ENCODE measurements at places on chromosomes 3 and 15.

DNA sequence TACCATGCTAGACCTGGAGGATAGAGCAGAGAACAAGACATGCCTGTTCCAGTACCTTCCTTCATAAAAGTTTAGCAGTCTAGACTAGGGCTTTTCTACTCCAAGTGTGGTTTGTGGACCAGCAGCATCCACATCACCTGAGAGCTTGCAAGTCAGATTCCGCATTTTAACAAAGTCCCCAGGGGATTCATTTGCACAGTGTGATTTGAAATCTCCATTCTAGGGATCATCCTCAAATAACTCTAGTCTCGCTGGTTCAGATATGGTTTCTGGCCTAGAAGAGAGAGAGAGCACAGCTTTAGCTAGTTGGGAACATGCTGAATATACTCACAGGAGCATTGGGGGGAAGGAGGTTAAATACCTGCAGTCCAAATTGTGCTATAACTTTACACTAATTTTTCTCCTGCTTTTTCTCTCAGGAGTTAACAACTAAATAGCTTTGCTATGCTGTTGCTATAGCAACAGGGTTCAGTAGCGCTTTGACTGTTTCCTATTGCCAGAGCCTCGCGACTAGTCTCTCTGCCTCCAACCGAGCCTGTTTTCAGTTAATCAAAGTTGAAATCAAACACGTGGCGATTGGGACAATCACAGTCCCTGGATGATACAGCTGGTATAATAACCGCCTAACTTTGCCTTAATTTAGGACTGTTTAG, 64.0 kb upstream of the RASGRF1 start:
- no peak for DNase-seq

DNA sequence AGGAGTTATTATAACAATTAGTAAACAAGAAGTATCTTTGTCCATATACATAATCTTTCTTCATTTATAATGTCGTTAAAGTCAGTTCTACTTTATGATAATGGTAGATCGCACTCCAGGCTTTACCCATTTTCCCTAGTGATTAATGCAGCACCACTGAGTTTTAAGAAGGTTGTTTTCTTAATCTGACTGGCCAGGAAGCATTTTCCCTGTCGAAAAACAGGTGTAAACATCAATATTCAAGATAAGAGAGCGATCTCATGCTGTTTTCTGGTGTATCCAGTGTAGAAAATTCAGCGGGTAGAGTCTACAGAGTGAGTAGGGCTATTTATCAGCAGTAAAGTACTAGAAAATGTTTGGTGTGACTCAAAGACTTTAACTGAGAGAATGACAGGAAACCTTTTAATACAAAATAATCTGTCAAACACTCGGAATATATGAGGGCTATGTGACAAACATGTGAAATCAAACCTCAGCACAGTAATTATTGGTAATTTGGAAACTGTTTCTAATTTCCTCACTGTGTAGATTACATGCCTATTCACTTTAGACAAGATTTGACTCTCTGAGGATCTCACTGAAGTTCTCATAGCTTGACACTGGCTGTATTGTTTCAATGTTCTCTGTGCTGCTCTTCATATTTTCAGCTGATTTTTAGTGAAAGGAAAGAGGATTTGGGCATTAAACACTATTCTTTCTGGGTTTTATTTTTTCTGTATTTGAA, 1013.2 kb downstream of the VGLL3 start:
- DNase-seq: no peak

- no peak for DNase-seq
These were observed 404.9 kb downstream of the SQOR start for GRCh38 chr15:46039703-46040102.

GRCh38 chr3:24545887-24546286, 51.2 kb upstream of the THRB start:
- DNase-seq: no peak

- DNase-seq: no peak
These were observed 30.2 kb upstream of the ADAMTS9 start for GRCh38 chr3:64717872-64718613.

DNA sequence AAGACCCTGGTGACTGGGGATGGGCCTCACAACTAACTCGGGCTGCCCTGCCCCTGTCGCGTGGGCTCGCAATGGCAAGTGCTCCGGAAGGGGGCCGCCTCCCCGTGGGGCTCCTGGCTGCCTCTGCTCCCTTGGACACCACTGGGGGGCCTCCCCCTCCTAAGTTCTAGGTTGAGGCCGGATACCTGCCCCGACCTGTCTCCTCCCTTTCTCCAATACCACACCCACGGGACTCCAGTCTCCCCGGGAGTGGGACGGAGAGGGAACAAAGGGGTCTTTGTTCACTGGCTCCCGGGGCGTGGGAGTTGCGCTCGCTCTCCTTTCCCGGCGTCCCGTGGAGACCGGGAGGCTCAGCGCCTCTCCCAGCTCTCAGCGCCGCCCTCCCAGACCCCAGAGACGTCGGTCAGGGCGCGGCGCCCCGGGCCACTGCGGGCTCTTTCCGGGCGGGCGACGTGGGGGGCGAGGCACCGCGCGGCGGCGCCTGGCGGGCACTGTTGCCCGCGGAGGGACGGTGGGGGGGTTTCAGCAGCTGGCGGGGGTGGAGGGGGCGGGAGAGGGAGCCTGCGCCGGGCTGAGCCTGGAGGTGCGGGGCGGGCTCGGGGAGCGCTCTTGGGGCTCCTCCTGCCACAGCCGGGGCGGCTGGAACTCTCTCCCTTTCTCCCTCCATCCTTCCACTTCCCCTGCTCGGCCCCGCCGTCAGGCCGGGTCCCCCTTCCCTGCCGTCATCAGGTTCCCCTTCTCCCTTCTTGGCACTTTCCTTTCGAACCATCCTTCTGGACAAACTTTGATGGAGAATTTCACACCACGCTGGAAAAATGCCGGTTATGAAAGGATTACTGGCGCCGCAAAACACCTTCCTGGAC, at the start of gene KCNH8:
Gene KCNH8, plus strand, starts transcription at position 606 of the 863 bp plus-strand sequence. Its CDS starts 210 bp downstream, at position 816.
- DNase-seq: peak; percentile 42

DNA sequence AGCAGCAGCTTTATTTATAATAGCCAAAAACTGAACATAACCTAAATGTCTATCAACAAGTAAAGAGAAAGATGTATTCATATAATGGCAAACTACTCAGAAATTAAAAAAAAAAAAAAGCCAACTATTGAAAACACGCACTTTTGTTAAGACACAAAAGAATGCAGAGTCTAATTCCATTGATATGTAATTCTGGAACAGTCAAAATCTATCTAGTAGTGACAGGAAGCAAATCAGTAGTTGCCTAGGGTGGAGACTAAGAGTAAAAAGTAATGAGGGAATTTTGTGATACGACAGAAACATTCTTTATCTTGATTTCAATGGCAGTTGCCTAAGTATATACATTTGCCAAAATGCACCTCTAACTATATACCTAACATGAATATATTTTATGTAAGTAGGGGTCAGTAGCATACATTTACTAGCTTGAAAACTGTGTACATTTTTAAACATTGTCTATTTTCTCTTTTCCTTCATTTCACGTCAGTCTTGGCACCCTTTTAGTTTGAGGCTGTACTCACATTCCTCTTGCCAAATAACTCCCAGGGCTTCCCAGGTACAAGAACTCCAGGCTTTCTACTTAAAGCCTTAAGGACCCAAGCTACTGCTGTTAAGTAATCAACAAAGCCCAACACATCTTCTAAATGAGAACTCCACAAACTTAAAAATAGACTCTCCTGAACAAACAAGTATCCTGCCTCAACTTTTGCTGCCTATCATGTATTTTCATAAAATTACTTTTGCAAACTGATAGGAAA, 54.7 kb downstream of the ADAM10 start:
- DNase-seq: no peak

DNA sequence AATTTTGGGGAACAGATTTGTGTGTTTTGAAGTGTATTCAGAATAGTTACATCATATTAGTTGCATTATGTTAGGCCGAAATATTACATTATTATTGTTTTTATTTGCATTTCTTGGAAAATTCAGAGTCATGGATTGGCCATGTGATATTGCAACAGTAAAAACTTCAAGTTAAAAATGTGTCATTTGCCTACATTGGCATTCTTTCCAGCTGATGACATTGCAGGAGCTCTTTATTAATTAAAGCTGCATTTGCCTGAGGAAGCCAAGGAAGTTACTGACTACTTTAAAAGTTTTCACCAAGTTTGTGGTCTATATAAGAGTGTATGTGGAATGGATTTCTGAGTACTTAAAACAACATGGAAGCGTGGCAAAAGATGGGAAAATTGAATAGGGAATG, 726.4 kb upstream of the SGO1 start:
- DNase-seq: no peak

DNA sequence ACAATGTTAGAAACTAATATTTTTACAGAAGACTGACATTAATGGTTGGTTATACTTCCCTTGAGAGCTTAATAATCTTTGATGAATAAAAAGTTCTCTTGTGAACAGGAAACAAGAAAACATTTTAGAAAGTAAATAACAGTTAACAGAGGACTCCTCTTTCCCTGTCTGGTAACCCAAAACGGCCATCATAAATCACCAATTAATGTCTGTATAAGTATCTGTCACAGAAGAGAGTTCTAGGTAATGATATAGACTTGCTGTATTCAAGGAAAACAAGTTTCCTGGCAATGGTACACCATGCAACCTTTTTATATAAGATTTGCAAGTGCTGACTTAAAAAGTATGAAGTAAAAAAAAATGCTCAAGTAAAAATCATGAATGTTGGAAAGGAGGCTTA, 426.7 kb downstream of the SOX2 start:
- no peak for DNase-seq

DNA sequence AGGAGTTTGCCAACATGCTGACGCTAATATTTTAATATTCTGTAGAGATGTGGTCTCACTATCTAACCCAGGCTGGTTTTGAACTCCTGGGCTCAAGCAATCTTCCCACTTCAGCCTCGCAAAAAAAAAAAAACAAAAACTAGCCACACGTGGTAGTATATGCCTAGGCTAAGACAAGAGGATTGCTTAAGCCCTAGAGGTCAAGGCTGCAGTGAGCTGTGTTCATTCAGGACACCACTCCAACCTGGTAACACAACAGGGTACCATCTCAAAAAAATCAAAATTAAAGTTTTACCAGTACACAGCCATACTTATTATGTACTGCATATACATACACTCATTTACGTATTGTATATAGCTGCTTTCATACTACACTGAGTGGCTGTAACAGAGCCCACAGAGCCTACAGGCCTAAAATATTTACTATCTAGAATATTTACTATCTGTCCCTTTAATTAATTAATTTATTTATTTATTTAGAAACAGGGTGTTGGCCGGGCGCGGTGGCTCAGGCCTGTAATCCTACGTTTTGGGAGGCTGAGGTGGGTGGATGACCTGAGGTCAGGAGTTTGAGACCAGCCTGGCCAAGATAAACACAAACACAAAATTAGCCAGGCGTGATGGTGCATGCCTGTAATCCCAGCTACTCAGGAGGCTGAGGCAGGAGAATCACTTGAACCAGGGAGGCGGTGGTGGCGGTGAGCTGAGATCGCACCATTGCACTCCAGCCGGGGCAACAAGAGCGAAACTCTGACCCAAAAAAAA, 23.2 kb downstream of the SMARCC1 start:
- no peak for DNase-seq

- DNase-seq: no peak
These were observed 71.5 kb downstream of the SLC12A8 start for GRCh38 chr3:125140818-125141595.

DNA sequence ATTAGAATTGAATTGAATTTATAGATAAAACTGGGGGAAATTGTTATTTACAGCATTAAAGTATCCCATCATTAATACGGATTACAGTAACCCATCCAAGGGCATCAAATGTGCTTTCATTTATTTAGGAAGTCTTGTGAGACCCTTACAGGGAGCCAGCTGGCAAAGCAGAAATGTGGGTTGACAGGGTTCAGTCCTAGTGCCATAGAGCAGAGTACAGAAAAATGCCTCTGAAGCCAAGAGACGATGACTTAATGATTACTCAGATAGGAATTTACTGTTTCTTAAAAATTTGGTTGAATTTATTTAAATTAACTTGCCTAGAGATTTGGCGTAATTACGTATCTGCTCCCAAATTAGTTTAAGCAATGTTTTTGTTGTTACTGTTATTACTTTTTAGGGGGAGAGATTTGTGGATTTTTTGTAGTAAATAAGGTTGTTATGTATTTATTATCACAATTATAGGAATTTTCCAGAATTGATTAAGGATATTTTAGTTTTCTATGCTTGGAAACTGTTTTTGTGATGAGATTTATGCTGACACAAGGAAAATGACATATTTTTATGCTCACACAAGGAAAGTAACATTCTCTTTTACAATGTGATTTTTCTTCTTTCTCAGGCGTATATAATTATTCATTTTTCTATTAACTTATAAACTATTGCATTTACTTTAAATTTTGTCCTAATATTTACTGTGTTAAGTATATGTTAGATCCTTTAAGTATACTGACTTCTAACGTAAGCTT, 152.0 kb downstream of the EPHA6 start:
- DNase-seq: no peak

DNA sequence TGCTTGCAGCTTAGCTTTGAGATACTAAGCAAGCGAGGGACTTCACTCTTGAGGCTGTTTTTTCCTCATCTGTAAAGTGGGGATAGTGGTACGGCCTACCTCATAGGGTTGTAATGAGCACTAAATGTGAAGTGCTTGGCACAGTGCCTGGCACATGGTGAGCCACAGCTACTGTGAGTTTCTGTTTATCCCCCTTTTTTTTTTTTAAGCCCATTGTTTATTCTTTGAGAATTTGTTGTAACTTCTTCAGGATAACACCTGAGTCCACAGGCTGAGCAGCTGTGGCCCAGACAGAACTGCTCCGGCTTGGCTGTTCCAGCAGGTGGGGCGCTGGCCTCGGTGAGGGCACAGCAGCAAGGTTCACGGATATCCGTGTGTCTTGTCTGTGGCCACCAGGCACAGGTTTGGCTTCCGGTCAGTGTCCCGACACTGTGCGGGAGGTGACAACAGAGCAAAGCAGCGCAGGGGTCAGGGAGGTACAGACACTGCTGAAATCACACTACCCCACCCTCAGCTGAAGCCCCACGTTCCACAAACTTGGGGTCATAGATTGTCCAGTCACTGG, 7.3 kb upstream of the ISG20 start:
- no peak for DNase-seq

- no peak for DNase-seq
These were observed 98.2 kb upstream of the CHD2 start for GRCh38 chr15:92801774-92802464.

- DNase-seq: no peak
These were observed 910.0 kb upstream of the ROBO1 start for GRCh38 chr3:80677796-80678195.

DNA sequence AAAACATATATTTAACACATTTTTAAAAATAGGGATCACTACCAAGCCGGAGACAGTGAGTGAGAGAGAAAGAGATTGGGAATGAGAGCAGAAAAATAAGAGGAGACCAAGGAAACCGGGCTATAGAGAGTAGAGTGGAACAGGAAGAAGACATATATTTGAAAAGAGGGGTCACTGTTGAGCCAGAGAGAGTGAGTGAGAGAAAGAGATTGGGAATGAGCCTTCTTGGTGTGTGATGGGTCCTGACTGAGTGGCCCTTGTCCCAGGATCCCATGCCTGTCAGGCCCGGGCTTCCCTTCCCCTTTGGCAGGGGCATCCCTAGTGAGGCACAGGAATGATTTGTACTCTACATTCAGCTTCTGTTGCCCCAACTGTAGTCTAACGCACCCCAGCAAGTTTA, 646.6 kb downstream of the NTRK3 start:
- DNase-seq: no peak

- DNase-seq: no peak
These were observed 56.4 kb downstream of the FEM1B start for GRCh38 chr15:68333775-68334470.

Data from right forelimb (tissue), 1 donor.